Activated T-cell treated with anti-CD3 and anti-CD28 coated beads for 24 hours (primary cell): ENCODE measurements at places on chromosomes 16 and 17.

DNA sequence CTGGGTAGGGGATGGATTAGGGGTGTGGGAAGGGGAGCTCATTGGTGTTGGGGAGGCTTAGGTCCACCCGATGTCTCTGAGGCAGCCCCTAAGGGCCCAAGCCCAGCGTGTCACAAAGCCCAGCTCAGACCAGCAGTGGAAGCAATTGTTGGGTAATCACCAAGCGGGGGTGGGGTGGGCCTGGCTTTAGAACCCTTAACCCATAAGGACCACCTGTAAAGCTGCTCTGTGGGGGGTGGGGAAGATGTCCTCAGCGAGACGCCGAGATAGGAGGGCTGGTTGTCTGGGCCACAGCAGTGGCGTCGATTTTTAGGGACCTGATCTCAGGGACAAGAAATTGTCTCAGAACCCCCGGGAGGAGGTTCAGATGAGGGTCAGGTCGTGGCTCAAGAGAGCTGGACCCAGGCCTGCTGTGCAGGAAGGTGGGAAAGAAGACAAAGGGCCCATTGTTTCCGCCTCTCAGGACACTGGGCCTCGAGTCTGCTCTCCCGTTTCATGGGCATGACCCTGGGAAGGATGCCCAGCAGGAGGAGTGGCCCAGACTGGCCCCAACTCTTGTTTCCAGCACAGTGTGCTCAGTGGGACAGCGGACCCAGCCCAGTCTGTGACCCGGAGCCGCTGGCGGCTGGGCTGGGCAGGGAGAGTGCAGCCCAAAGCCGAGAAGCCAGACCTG lies 15.9 kb downstream of the ST6GALNAC2 start:
- DNase-seq = no peak

DNA sequence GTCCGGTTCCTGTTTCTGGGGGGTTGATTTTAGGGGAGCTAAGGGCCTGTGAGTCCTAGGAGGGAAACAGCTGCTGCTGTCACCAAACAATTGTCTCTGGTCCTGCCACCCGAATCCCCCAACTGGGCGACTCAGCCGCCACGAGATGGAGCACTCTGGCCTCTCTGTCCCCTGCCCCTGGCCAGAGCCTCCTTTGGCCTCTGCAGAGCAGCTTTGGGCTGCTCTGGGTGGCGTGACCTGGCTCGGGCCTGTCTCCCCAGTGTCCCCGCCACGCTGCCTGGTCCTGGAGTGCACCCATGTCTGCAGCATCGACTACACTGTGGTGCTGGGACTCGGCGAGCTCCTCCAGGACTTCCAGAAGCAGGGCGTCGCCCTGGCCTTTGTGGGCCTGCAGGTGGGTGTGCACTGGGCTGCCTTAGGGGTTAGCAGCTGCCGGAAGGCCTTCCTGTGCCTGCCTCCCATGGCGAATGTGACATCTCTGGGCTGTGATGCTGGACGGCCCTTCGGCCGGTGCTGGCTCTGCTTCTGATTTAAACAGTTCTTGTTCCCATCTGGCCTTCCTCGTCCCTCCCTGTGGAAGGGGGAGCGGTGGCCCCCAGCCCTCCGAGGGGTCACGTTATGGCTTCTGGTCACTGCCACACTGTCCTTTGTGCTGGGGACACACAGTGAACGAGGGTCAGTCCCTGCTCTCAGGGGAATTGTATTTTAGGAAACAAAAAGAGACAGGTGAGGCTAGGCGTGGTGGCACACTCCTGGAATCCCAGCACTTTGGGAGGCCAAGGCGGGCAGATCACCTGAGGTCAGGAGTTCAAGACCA lies 11.6 kb upstream of the RNF213 start:
- no peak for DNase-seq

- DNase-seq = peak; percentile 77
These were observed at the start of gene CYBA for GRCh38 chr16:88650749-88651275. TSS of gene CYBA (minus strand) at chr16:88651053. CDS start at chr16:88651013, 40 bp downstream.

- no peak for DNase-seq
These were observed 13.2 kb downstream of the FCSK start for GRCh38 chr16:70467608-70468007.

DNA sequence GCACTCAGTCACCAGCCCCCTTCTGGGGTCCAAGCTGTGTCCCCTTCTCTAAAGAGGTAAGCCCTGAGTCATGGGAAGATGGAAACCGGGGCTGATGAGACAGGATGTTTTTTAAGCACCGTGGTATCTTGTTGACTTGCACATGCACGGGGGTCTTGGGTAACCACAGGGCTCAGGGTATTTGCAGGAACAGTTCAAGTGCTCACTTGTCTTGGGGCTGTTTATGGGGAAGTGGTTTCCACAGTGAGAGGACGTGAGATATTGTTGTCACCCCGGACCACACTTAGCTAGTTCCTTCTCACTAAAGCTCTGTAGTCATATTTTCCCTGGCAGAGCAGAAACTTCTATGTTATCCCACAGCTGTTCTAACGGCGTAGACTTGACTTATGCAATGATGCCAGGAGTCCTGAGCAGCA lies 7.7 kb downstream of the CCL3L1 start:
- DNase-seq = no peak

DNA sequence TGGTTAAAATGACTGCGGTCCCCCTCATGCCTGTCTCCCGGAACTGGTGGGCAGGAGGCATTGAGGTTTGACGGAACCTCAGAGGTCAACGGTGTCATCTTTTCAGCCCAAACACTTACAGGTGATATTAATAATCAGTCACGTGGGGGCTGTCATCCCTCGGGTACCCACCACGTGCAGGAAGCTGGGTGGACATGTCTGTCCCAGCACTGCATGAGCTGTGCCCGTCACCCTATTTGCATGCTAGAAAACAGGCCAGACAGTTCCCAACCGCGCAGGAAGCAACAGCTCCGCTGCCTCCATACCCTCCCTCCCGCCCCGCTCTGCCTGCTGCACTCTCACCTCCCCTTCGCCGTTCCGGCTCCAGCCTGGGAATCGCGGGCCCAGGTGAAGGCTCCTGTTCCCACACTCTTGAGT lies 1.4 kb downstream of the SYNGR3 start:
- DNase-seq = no peak

DNA sequence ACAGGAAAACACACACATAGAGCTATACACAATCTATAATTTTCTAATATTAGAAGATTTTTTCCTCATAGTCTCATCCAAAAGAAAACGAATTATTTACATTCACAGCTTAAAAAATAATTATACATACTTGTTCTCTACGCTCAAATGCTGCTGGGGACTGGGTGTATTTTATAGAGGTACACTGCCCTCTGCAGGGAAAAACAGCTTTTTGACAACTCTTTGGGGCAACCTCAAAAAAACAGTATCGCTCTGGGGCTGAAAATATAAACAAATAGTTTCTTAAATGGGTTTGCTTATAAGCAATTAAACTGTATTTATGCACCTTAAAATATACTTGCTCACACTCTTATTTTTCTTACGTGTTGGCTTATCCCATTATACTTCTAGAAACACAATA lies 261.8 kb upstream of the PSMD7 start:
- DNase-seq = no peak

DNA sequence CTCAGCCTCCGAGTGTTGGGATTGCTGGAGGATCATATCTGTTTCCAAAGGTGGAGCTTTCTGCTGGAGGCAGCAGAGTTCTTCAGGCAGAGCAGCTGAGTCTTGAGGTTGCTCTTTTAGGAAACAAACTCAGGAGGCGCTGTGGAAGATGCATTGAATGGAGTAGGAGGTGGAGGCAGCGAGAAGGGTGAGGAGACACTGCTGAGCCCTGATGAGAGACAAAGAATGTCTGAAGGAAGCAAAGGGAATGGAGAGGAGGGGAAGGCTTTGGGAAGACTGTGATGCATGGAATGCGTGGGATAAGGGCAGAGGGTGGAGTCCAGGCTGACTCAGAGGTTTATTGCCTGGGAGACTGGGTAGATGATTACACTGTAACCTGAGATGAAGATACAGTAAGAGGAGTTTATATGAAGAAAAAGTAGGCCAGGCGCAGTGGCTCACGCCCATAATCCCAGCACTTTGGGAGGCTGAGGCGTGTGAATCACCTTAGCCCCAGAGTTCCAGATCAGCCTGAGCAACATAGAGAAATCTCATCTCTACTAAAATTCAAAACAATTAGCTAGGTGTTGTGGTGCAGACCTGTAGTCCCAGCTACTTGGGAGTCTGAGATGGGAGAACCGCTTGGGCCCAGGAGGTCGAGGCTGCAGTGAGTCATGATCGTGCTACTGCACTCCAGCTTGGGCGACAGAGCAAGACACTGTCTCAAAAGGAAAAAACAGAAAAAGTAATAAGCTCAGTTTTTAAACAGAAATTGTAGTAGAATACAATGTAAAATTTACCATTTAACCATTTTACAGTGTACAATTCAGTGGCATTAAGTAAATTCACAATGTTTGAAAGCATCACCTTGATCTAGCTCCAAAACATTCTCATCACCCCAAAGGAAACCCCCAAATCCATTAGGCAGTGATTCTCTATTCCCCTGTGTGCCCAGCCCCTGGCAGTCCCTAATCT lies 17.8 kb upstream of the TMEM219 start:
- no peak for DNase-seq

- peak; percentile 9 for DNase-seq
These were observed 37.0 kb upstream of the PEMT start for GRCh38 chr17:17628388-17629008.

DNA sequence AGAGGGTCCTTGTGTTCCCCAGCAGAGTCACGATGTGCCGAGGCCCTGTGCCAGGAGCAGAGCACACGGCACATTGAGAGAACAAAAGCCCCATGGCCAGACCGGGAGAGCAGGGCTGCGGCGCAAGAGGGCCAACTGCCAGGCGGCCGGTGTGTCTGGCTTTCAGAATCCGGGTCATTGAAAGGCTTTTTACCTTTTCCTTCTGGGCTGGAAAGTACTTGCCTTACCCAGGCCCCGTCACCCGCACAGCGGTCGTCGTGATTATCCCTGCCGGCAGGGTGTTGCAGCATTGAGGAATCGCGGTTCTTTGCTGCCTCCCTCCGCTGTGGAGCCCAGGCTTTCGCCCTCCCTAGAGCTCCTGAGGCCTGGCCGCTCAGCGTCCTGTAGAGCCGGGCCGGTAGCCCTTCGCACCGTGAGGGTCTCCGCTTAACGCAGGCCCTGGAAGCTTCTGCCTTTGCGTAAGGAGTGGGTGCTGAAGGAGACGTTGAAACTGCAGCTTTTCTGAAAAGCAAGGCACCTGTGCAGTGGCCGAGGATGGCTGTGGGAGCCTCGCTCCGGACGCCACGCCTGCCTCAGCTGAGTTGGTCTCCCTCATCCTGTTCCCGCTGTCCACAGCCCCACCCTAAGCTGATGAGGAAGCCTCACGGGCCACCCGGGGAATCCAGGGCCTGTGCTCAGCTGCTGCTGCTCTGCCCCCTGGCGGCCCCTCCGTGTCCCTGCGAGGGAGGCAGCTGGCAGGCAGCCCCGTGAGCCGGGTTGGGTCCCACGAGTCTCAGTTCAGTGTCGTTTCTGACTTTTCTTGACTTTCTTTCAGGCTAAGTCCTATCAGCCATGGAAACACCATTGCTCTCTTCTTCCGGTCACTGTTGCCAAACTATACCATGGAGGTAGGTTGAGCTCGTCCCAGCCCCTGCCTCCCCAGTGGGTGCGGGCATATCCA lies 8.6 kb upstream of the MC1R start:
- peak; percentile 54 for DNase-seq

GRCh38 chr17:54191261-54191660 lies 368.5 kb downstream of the KIF2B start:
- no peak for DNase-seq

DNA sequence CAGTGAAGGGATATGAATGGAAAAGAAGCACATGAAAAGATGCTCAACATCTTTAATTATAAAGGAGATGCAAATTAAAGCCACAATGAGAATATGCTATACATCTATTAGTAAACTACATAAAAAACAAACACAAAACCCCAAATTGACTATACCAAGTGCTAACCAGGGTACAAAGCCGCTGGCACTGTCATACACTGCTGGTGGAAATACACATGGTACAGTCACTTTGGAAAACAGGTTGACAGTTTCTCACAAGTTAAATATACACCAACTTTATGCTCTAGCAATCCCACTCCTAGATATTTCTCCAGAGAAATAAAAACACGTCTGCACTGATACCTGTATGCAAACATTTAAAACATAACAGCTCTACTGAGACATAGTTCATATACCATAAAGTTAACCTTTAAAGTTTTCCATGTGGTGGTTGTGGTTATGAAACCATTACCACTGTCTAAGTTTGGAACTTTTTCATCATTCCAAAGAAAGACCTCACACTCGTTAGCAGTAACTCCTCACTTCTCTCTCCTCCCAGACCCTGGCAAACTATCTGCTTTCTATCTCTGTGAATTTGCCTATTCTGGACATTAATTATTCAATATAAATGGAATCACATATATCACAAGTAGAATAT lies 42.7 kb downstream of the ADGRG5 start:
- DNase-seq = no peak

GRCh38 chr17:50123649-50124349 lies 6.2 kb downstream of the SAMD14 start:
- DNase-seq = no peak

DNA sequence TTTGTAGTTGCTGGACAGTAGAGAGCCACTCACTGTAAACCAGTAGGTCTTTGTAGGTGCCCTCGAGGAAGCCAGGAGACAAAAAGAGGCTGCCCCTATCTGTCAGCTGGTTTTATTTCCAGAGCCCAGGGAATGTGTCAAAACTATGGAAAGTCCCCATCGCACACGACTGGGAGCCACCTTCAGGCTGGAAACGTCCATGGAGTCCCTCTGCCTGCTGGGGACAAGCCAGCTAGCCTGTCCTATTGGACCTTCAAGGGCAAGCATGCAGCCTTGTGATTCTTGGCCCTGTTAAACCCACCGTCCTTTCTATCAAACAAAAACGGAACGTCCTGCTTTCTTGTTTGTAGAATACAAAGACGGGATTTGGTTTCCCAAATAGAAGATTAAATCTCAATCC lies 289.8 kb downstream of the SLC39A11 start:
- DNase-seq = no peak

DNA sequence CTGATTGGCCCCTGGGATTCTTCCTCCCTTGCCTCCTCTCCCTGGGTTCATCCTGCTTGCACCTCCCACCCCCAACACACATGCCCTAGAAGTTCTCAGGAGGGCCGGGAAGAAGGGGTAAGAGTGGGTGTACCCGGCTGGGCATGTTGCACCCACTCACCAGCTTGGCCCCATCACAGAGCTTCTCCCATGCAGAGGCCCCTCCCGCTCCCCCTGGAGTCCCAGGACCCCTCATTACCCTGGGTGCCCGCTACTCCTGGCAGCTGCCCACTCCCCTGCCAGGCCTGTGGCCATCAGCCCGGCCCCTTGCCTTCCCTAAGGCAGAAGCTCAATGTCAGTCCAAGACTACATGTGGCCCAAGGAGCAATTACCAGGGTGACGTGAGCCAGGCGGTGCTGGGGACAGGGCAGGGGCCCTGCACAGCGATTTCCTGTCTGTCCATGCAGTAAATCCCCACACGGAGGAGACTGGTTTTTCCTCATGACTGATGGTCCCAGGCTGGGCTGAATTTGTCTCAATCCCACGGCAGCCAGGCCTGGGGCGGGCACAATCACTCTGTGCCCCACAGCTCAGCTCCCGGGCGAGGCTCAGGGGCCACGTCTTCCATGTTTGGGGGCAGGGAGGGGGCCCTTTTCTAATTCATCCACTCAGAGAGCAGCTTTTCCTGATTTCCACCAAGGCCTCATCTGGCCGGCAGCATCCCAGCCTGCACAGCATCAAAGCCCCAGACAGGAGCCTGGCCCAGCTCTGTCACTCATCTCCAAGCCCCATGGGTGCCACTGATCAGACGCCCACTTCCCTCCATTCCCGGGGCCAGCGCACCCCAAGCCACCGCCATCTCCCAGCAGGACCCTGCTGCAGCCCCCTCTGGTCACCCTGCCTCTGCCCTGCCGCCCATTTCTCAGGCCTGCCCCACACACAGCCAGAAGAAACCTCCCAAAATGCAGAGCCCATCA lies 234.7 kb downstream of the KATNIP start:
- no peak for DNase-seq
